ENCODE measurements at places on chromosomes 12 and 14.

DNA sequence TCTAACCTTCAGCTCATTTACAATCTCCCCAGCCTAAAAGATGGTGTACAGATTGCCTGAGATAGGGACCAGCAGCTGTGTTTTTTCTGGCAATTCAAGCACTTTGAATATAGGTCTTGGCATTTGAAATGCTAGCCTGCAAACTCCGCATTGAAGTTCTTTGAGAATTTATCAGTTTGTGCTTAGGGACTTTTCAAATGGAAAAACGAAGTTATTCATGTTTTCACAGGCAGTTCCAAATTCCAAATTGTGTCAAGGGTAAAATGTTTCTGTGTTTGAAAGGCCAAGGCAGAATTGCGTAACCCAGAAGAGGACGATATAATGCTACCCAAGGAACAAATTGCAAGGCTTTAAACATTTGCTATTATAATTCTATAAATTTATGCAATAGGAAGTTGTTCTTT lies 168.9 kb upstream of the RASSF8 start:
- H3K36me3 ChIP-seq: no peaks in the 10 kb centered on the region
- no peak overlapping the region for H3K27ac ChIP-seq
- no peaks in the 10 kb centered on the region for H3K27me3 ChIP-seq
- no peak overlapping the region for H3K4me3 ChIP-seq
- no peak for DNase-seq
- no peaks in the 10 kb centered on the region for H3K4me1 ChIP-seq

GRCh38 chr14:49992901-49993339 lies 100.0 kb downstream of the ARF6 start:
- no peak overlapping the region for H3K27ac ChIP-seq
- H3K36me3 ChIP-seq: no peaks in the 10 kb centered on the region
- H3K27me3 ChIP-seq: no peaks in the 10 kb centered on the region
- H3K4me1 ChIP-seq: no peaks in the 10 kb centered on the region
- H3K4me3 ChIP-seq: no peak overlapping the region

- H3K4me3 ChIP-seq: no peak overlapping the region
- H3K36me3 ChIP-seq: peaks cover 39% of the 10 kb centered on the region
- no peak for DNase-seq
- no peaks in the 10 kb centered on the region for H3K27me3 ChIP-seq
These were observed 4.3 kb downstream of the KRR1 start for GRCh38 chr12:75507086-75507485.

- H3K27me3 ChIP-seq: no peaks in the 10 kb centered on the region
- DNase-seq: no peak
- H3K27ac ChIP-seq: no peak overlapping the region
- peaks cover 56% of the 10 kb centered on the region for H3K36me3 ChIP-seq
- H3K4me1 ChIP-seq: no peaks in the 10 kb centered on the region
These were observed 85.2 kb downstream of the KTN1 start for GRCh38 chr14:55665067-55665675.

GRCh38 chr14:74846968-74847665 lies 28.8 kb downstream of the PROX2 start:
- no peaks in the 10 kb centered on the region for H3K36me3 ChIP-seq
- DNase-seq: no peak
- H3K27ac ChIP-seq: no peak overlapping the region
- H3K4me3 ChIP-seq: no peak overlapping the region
- peaks cover 4% of the 10 kb centered on the region for H3K4me1 ChIP-seq

DNA sequence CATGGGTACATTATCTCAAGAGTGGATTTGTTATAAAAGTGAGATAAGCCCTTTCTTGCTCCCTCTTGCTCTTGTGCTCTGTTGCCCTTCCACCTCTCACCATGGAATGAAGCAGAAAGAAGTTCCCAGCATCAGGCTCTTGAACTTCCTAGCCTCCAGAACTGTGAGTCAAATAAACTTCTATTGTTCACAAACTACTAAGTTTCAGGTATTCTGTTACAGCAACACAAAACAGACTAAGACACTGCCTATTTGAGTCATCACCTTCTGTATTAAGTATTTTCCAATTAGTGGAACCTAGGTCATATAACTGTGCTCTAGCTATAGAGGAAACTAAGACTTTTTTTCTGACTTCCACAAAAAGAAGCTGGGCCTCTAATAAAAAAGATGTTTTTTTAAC lies 201.2 kb upstream of the FOXG1 start:
- H3K4me3 ChIP-seq: no peak overlapping the region
- no peaks in the 10 kb centered on the region for H3K27me3 ChIP-seq
- H3K36me3 ChIP-seq: no peaks in the 10 kb centered on the region
- no peak overlapping the region for H3K27ac ChIP-seq
- no peaks in the 10 kb centered on the region for H3K4me1 ChIP-seq

DNA sequence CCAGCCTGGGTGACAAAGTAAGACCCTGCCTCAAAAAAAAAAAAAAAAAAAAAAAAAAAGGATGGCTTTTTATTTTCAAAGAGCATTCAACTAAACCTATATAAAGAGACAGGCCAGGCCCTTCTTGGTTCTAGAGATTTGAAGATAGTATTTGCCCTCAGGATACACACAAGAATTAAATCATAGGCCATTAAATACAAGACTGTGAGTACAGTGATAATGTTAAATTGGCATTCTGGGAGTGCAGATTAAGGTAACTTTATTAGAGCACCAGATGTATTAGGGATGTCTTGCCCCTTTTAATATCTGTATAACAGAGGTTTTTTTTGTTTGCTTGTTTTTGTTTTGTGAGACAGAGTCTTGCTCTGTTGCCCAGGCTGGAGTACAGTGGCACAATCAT lies 61.3 kb downstream of the ATF7IP start:
- no peaks in the 10 kb centered on the region for H3K4me1 ChIP-seq
- no peaks in the 10 kb centered on the region for H3K27me3 ChIP-seq
- no peak overlapping the region for H3K4me3 ChIP-seq

DNA sequence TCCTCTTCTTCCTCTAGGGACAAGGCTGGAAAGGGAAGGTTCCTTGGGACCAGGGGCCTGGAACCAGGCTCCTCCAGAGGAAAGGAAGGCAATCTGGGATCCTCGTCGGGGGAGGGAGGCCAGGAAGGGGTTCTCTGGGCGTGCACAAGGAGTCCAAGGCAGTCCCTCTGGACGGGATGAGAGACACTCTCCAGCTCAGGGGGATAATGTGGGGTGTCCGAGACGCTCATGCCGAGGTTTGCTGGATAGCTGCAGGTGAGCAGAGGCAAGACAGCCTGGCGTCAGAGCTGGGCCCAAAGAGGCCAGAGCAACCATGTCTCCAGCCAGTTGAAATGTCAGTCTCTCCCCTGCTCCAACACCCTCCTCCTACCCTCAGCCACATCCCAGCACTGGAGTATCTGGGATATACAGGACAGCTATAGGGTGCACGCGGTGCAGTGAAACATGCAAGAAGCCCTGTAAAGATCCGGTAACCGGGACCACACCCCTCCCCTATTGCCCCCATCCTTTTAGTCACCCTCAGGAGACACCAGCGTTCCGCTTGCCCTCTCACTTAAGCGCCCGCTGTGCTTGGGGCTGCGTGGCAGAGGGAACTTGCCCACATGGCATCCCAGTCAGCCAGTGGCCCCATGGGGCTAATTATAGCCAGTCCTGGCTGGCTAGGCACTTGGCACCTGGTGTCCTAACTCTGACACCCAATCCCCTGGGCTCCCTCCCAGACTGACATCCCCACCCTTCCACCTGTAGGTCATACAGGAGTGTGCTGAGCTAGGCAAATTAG lies at the start of gene KLHL33:
TSS of gene KLHL33 (minus strand) at position 585 of the 781 bp plus-strand sequence. CDS start at position 230, 355 bp downstream.
- peaks cover 31% of the 10 kb centered on the region for H3K4me1 ChIP-seq
- H3K27ac ChIP-seq: no peak within 1 kb of the TSS
- DNase-seq: no peak
- H3K4me3 ChIP-seq: no peak within 1 kb of the TSS
- no peaks in the 10 kb centered on the region for H3K27me3 ChIP-seq

DNA sequence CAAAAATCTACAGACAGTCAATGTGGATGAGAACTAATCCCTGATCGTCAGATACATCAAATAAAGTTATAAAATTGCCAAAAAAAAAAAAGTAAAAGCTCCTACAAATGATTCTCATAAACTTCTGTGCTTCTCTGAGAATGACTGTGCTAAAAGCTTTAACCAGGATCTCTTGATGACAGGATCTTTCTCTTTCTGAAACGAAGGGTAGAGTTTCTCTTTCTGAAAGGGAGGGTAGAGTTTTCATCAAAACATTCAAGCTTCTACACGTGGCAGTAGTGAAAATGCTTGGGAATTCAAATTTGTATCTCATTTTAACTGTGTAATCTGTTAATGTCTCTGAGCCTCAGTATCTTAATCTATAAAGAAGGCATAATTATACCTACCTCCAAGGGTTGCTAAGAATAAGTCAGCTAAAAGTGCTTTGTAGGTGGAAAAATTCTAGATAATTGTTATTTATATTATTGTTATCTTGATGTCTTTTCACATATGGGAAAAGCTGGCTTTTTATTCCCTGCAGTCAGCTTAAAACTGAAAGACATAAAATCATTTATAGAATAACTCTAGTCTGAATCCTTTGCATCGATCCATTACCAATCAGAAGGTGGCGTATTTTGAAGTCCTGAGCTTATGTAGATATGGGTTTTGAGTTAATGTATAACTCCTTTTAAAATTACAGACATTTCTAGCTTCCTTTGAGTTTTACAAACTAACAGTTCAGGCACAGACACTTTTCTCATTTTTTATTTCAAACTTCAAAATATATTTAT lies 157.4 kb downstream of the DACT1 start:
- H3K4me1 ChIP-seq: peaks cover 5% of the 10 kb centered on the region
- no peak overlapping the region for H3K27ac ChIP-seq
- no peak overlapping the region for H3K4me3 ChIP-seq
- no peak for DNase-seq

DNA sequence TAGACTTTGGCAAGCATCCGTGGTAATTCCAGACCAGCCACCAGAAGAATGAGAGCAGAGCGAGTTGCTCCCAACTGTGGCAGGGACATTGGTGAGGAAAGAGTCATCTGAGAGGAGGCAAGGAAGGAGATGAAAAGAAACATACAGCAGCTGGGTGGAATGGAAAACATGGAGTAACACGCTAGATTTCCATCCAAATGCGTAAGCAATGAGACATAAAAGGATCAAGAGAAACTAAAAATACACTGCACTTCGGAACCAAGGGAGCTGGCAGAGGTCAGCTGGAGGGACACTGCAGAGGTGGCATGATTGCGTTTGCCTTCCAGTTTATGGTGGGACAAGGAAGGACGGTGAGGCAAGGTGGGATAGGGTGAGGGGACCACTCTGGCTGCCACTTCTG lies 82.9 kb downstream of the DDX51 start:
- H3K4me3 ChIP-seq: no peak overlapping the region
- H3K27ac ChIP-seq: no peak overlapping the region
- H3K27me3 ChIP-seq: no peaks in the 10 kb centered on the region
- no peak for DNase-seq

- no peaks in the 10 kb centered on the region for H3K36me3 ChIP-seq
- no peak overlapping the region for H3K4me3 ChIP-seq
These were observed 1036.2 kb upstream of the FLRT2 start for GRCh38 chr14:84493779-84494178.

GRCh38 chr14:75497701-75498100 lies 24.6 kb upstream of the BATF start:
- no peaks in the 10 kb centered on the region for H3K27me3 ChIP-seq
- no peaks in the 10 kb centered on the region for H3K36me3 ChIP-seq
- H3K27ac ChIP-seq: no peak overlapping the region
- no peak overlapping the region for H3K4me3 ChIP-seq
- H3K4me1 ChIP-seq: peaks cover 26% of the 10 kb centered on the region

DNA sequence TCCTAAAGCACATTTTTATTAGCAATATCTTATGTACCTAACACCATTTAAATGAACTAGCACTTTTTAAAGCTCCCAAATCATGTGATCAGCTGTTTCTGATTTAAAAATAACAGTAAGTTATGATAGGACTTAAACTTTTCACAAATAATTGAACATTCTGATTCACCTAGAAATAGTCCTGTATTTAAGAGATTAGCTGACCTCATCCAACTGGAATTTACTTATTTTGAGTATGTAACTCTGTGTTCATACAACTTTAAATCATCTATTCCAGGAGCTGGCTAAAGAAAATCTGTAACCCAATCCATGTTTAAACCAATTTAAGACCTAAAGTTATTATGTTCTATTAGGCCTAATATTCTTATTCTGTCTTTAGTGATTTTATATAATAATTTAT lies 184.3 kb downstream of the CCDC91 start:
- no peak overlapping the region for H3K27ac ChIP-seq
- no peaks in the 10 kb centered on the region for H3K27me3 ChIP-seq
- no peak for DNase-seq
- H3K4me3 ChIP-seq: no peak overlapping the region

- H3K36me3 ChIP-seq: no peaks in the 10 kb centered on the region
- peak overlapping the region; percentile 85 for H3K27ac ChIP-seq
- peak; percentile 75 for DNase-seq
- no peak overlapping the region for H3K4me3 ChIP-seq
- H3K27me3 ChIP-seq: no peaks in the 10 kb centered on the region
These were observed 40.3 kb downstream of the SUSD6 start for GRCh38 chr14:69651664-69652063.

- H3K27ac ChIP-seq: no peak overlapping the region
- no peak for DNase-seq
- no peak overlapping the region for H3K4me3 ChIP-seq
- H3K4me1 ChIP-seq: peaks cover 26% of the 10 kb centered on the region
- H3K27me3 ChIP-seq: no peaks in the 10 kb centered on the region
These were observed 4.5 kb downstream of the SLC35E3 start for GRCh38 chr12:68750506-68750905.

DNA sequence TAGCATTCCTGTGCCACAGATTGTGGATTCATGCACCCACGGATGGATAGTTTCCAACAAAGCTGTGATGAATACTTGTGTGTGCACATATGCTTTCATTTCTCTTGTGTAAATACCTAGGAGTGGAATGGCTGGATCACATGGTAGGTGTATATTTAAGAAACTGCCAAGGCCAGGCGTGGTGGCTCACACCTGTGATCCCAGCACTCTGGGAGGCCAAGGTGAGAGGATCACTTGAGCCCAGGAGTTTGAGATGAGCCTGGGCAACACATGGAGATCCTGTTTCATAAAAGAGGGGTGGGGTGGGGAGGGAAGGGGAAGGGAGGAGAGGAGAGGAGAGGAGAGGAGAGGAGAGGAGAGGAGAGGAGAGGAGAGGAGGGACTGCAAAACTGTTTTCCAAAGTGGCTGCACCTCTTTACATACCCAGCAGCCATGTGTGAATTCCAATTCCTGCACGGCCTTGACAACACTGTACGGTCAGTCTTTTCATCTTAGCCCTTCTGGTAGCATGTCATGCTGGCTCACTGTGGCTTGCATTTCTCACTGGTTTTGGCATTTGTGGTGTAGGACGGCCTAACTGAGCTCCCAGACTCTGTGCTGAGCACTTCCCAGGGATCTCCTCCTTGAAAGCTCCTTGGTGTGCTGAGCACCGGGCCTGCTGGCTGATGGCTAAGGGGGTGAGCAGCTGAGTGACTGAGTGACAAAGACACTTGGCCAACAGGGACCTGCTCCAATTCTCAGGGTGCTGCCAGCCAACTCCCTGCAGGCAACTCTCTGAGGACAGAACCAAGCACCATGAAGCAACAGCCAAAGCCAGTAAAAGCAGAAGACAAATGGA lies 27.9 kb downstream of the SYNE3 start:
- H3K4me1 ChIP-seq: no peaks in the 10 kb centered on the region
- H3K27me3 ChIP-seq: no peaks in the 10 kb centered on the region
- H3K4me3 ChIP-seq: no peak overlapping the region
- H3K36me3 ChIP-seq: peaks cover 53% of the 10 kb centered on the region
- H3K27ac ChIP-seq: no peak overlapping the region

GRCh38 chr14:89267656-89268055 lies 149.4 kb downstream of the FOXN3 start:
- H3K27ac ChIP-seq: peak overlapping the region; percentile 37
- no peak for DNase-seq
- H3K27me3 ChIP-seq: no peaks in the 10 kb centered on the region
- H3K4me1 ChIP-seq: no peaks in the 10 kb centered on the region

All from CD14-positive monocyte (primary cell).